ENCODE measurements at places on chromosomes 7 and 10. TPM values are rescaled to one million over a fixed set of nuclear protein-coding genes. Genes with fewer than 3 reads are reported as not detected.

Gene CH25H
- not detected for total RNA-seq

DNA sequence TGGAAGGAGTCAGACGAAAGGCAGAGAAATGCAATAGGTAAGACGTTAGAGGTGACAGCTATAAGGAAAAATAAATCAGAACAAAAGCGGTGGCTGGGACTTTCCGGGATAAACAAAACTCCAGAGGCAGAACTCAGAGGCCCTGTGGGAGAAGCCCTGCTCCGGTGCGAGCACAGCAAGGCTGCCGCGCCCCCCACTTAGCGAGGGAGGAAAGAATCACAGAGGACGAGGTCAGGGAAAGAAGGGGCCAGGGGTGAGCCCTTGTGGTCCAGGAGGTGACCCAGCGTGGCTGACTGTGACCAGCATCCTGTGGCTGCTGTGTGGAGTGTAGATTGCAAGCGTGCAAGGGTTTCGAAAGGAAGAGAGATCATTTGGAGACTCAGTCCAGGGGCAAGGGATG, 591.8 kb upstream of the ADARB2 start:
- DNase-seq: peak; percentile 30

Gene SPDYE5
- total RNA-seq: not detected

DNA sequence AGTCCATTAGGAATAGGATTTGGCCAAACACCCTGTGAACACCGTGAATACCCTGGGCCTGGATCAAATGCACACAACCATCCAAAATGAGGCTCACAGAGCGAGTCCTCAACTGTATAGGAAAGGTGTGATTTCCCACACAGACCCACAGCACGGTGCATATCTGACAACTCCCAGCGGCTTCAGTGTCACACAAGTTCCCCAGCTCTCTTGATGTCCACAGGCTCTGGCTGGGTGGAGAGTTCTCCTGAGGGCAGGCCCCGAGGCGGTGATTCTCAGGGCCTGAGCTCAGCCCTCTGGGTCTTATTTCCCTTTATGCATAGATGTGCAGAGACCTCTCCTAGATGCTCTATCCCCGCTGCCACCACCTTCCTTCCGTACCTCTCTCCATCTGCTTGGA, 64.1 kb downstream of the SH3PXD2A start:
- DNase-seq: no peak

GRCh38 chr7:105638902-105639495, 57.7 kb upstream of the EFCAB10 start:
- DNase-seq: no peak

GRCh38 chr10:1251769-1252168, 195.6 kb downstream of the WDR37 start:
- no peak for DNase-seq

GRCh38 chr7:561631-562373, 42.2 kb upstream of the PDGFA start:
- DNase-seq: no peak

DNA sequence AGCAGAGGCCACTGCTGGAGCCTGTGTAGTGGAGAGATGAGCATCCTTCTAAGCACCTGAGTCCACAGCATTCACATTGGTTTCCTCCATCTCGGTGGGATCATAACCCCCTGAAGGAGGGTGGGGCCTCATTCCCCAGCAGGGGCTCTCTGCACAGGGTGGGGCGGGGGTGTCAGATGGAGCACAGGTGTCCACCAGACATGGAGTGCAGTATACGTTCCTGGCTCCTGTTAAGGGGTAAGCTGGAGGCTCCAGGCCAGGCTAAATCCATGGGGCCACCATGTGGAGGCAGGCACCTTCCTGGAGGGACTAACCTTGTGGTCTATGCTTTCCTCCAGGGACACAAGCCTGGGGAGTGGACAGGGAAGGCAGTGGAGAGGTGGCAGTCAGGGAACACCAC, 252.6 kb downstream of the GRID1 start:
- no peak for DNase-seq

GRCh38 chr7:17651341-17651740, 289.0 kb downstream of the SNX13 start:
- DNase-seq: no peak

GRCh38 chr10:86263907-86264306, 102.7 kb downstream of the GRID1 start:
- no peak for DNase-seq

- DNase-seq: no peak
Measured at GRCh38 chr7:92056286-92056685, 78.0 kb downstream of the CYP51A1 start.

- peak; percentile 36 for DNase-seq
Measured at GRCh38 chr7:44634187-44634838, 27.9 kb downstream of the OGDH start.

Gene MRLN
- not detected for total RNA-seq

DNA sequence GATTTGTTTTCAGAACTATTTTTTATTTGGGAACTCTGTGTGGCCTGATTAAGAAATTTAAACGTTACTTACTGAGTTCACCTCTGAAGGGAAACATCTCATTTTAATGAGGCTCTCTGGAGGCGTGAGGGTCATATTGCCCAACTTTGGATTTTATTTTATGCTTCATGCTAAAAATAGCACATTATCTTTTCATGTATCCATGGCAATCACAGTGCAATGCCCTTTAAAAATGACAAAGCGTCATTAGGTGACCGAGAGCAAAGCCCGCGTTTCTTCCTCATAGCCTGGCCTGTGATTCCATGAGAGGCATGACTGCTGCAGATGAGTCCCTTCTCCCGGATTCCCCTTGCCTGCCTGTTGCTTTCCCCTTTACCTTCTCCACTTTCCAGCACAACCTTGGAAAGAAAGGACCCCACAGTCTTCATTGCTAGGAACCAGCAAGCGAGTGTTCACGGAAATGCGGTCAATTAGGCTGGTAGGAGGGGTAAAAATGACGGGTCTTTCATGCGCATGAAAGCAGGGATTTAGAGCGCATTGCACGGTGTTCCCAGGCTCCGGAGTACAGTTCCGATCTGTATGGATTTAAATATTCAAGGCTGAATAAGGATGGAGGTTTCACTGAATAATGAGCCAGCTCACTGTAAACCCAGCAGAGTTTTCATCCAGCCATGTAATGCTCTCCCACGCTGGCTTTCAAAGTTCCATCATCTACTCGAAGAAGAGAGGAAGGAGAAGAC, 98.2 kb upstream of the PITRM1 start:
- DNase-seq: no peak

Gene ADIRF
- total RNA-seq: not detected

DNA sequence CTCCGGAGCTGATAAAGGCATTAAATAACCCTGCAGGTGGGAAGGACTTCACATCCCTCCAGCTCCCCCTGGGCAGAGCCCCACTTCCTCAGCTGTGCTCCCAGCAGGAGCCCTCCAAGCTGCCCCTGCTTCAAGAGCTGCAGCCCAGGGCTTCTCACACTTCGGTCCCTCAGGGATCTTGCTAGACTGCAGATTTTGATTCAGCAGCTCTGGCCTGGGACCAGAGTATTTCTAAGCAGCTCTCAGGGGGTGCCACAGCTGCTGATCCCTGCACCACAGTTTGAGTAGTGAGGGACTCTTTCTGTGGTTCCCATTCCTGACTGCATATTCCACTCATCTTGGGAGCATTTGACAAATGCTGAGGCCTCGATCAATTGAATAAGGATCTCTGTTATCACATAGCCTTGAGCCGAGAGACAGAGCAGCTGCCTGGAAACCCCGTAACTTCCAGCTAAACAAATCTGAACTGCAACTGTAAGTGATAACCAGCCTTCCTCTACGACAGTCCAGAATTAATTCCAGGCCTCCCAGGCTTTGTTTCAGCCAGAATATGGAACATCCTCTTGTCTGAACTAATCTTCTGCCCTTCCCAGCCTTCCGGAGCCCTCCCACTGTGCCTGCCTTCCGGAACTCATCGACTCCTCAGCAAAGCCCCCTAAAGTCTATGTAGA, 161.4 kb downstream of the CCDC3 start:
- DNase-seq: no peak

GRCh38 chr7:142371586-142372377, 113.9 kb upstream of the PRSS58 start:
- DNase-seq: no peak

GRCh38 chr10:130171196-130171595, 35.0 kb downstream of the GLRX3 start:
- DNase-seq: no peak

GRCh38 chr7:82534684-82535083, 91.1 kb upstream of the CACNA2D1 start:
- DNase-seq: peak; percentile 30
